ENCODE measurements at places on chromosomes 6 and 20. TPM values are rescaled to one million over a fixed set of nuclear protein-coding genes. Genes with fewer than 3 reads are reported as not detected.

Gene RAET1G
- 0.82 TPM for total RNA-seq

Gene GTSF1L
- total RNA-seq: not detected

Gene MYL9
- total RNA-seq: 50.0 TPM

Gene CAP2
- 6.5 TPM for total RNA-seq

Gene TRIM31
- not detected for total RNA-seq

Gene LYRM2
- total RNA-seq: 19.6 TPM

Gene MCHR2
- total RNA-seq: not detected

Gene FLRT3
- 0.54 TPM for total RNA-seq

Gene SCUBE3
- total RNA-seq: 1.8 TPM

Gene RAET1L
- total RNA-seq: not detected

Gene GLP1R
- total RNA-seq: not detected

Gene TCP11
- not detected for total RNA-seq

Gene SIRPA
- 18.3 TPM for total RNA-seq

Gene FAM8A1
- 12.0 TPM for total RNA-seq

Gene PPP1R18
- 82.2 TPM for total RNA-seq

Gene PLCB4
- total RNA-seq: 0.25 TPM

Gene FOXA2
- not detected for total RNA-seq

Gene OR2H2
- not detected for total RNA-seq

Gene ZNF341
- total RNA-seq: 0.90 TPM

Gene HLA-DRB1
- 0.09 TPM for total RNA-seq

Gene TPD52L1
- total RNA-seq: 21.7 TPM

Gene DEF6
- 0.18 TPM for total RNA-seq

Gene ANGPT4
- total RNA-seq: not detected

Gene CD40
- 0.45 TPM for total RNA-seq

Gene BTN1A1
- not detected for total RNA-seq

Gene MCCD1
- not detected for total RNA-seq

Gene CTCFL
- not detected for total RNA-seq

Gene MAP3K4
- 20.9 TPM for total RNA-seq

Gene EGFL8
- 0.16 TPM for total RNA-seq

Gene POFUT1
- 47.8 TPM for total RNA-seq

Data from fibroblast of the aortic adventitia (primary cell).